Hepatocyte (in vitro differentiated cells): ENCODE measurements at places on chromosomes 11 and 22. TPM values are rescaled to one million over a fixed set of nuclear protein-coding genes. Genes with fewer than 3 reads are reported as not detected.

The OR5A1 gene
- polyA plus RNA-seq = not detected in 2 replicates

DNA sequence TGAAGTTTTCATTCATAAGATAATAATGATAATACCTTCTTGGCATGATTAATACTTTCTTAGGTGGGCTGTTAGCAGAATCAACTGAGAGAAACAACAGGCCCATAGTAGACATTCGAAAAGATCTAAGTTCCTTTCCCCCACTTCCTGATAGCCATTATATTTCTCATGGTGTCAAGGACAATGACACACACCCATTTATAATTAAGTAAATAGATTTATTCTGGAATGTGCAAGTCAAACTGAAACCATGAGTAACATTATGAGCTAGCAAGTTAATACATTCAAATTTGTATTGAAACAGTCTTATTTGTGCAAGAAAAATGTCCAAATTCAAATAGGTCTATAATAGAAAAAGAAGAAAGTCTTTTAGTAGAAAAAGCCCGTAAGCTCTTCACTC is 301.1 kb downstream of the GUCY1A2 start:
- no peak overlapping the region for H3K27ac ChIP-seq
- no peak overlapping the region for H3K4me3 ChIP-seq
- H3K4me1 ChIP-seq = no peaks in the 10 kb centered on the region
- no peaks in the 10 kb centered on the region for H3K27me3 ChIP-seq

- H3K4me1 ChIP-seq = peaks cover 2% of the 10 kb centered on the region
- H3K27ac ChIP-seq = no peak overlapping the region
- no peak for DNase-seq
- no peaks in the 10 kb centered on the region for H3K27me3 ChIP-seq
Measured at GRCh38 chr11:44223238-44223637, 86.7 kb downstream of the ALX4 start.

- no peaks in the 10 kb centered on the region for H3K27me3 ChIP-seq
- no peaks in the 10 kb centered on the region for H3K36me3 ChIP-seq
- no peak for DNase-seq
- H3K4me3 ChIP-seq = no peak overlapping the region
- H3K27ac ChIP-seq = no peak overlapping the region
Measured at GRCh38 chr11:87583931-87584330, 546.2 kb downstream of the TMEM135 start.
